NCI-H345 (cell line): ENCODE measurements at places on chromosomes 2 and 18.

GRCh38 chr2:84194949-84195644 lies 264.0 kb downstream of the SUCLG1 start:
- no peak for DNase-seq

GRCh38 chr2:4502230-4502843 lies 799.0 kb downstream of the DCDC2C start:
- no peak for DNase-seq

GRCh38 chr2:19070886-19071285 lies 287.5 kb downstream of the OSR1 start:
- DNase-seq: no peak

DNA sequence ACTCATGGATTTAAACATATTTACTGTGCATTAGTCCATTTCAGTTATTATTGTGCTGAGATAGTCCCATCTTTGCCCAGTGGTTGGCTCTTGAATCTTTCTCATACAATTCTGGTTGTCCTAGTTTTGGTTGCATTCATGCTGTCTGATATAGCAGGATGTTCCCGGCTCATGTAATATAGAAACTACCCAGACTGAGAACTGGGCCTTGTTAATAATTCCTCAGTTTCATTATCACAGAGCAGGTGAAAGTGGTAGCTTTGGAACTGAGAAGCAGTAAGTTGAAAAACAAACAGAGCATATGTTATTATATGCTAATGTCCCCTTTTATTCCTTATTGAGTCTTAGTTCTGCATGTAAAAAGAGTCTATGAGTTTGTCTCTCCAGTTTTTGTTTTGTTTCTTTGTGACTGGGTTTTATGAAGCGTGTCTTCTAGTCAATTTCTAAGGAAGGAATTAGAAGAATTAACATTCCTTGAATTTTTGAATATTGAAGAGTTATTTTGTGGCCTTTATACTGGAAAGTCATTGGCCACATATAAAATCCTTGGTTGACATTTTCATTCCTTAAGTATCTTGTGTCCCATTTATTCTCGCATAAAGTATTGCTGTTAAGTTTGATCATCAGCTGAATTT lies 43.3 kb downstream of the EIF5B start:
- no peak for DNase-seq

DNA sequence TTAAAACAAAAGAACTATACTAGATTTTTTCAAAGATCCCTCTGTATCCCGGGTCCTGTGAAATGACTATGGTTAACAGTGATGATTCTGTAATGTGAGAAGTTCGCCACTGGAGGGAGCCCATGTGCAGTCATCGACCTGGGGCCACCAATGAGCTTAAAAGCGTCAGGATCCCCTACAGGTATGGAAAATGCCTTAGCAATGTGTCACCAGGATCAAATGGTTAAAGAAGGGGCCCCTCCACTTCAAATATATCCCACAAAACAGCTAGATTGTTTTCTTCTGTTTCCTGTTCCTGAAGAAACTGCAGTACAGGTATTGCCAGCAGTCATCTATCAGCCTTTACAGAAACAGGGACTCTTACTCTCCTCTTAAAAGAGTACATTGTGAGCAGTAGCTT lies 15.3 kb downstream of the CHRNA1 start:
- peak; percentile 61 for DNase-seq

DNA sequence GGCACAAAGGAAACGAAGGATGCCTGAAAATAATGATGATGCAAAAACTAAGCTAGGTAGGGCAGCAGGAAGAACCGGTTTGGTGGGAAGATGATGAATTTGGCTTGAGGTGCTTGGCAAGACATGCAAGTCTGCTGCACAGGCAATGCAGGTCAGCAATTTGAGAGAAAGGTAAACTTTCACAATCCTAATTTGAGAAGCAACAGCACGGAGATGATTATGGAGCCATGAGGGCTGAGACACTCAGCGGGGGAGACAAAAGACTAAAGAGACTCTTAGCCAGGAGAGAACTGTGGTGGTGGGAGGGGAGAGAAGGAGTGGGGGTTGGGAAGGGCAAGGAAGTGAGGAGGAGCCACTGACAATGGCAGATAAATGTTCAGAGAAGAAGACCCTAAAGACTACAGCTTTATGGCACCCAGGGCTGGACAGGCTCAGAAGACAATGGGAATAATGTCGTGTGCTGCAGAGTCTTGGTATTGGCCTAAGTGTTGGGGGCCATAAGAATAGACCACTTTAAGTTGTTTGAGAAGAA lies 19.4 kb upstream of the RNF149 start:
- peak; percentile 25 for DNase-seq

DNA sequence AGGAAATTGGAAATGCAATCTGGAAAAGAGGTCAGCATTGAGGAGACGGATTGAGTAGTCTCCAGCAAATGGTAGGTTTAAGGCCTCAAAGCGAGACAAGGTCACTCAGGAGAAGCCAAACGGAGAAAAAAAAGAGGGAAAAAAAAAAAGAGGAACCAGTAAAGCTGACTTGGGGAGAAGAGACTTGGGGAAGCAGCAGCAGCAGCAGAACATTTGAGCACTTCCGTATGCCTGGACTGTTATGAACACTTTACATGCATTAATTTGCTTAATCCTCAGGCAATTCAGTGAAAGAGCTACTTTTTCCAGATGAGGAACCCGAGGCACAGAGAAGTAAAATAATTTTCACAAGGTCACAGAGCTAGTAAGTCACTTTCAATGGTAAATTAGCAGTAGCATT lies 81.3 kb downstream of the OSBPL6 start:
- DNase-seq: no peak

GRCh38 chr2:136114382-136114781 lies 3.6 kb downstream of the CXCR4 start:
- no peak for DNase-seq

DNA sequence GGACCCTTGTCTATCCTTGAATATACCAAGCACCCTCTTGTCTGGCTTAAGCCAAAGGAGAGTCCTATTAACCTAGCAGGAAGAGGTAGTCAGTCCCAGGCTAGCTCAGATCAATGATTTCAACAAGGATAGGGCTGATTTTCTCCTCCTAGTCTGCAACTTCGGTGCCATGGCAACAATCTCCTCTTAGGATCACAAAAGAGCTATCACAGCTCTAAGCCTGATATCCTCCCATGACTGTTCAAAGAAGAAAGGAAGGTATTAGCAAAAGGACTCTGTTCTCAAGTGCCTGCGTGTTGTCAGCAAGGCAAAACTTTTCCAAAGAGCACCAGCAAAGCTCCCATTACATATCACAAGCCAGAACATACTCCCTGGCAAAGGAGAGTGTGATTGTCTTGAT lies 58.7 kb upstream of the DDX18 start:
- no peak for DNase-seq

DNA sequence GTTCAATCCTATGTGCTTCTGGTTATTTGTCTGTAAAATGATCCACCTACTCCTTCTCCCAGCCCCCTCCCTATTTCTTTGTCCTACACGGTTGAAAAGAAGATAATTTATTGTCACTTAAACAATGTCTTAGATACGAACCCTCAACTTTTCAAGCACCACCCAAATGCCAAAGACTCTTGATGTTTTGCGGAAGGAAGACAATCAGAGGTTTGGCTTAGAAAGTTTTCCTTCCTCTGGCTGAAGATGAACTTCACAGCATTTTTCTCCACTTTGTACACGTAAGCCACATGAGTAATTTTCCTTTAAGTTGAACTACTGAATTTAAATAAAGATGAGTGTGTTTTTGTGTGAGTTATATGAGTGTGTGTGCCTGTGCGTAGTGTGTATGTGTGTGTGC lies 25.5 kb upstream of the SLC8A1 start:
- DNase-seq: no peak

DNA sequence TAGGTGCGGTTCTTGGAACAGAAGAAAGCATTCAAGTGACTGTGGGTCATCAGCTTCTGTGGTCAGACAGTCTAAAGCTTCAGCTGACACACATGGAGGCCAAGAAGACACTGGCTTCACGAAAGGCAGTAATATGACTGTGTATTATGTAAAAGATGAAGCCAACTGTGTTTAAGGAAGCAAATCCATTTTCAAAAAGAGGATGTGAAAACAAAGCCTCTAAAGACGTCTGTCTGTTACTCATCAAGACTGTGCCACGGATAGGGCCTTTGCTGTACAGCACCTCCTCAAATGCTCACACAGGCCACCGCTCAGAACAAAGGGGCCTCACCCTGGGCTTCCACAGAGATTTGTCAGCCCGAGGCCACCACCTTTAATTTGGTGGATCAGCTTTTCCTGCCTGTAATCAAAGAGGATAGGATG lies 21.1 kb upstream of the TMEM163 start:
- DNase-seq: no peak

DNA sequence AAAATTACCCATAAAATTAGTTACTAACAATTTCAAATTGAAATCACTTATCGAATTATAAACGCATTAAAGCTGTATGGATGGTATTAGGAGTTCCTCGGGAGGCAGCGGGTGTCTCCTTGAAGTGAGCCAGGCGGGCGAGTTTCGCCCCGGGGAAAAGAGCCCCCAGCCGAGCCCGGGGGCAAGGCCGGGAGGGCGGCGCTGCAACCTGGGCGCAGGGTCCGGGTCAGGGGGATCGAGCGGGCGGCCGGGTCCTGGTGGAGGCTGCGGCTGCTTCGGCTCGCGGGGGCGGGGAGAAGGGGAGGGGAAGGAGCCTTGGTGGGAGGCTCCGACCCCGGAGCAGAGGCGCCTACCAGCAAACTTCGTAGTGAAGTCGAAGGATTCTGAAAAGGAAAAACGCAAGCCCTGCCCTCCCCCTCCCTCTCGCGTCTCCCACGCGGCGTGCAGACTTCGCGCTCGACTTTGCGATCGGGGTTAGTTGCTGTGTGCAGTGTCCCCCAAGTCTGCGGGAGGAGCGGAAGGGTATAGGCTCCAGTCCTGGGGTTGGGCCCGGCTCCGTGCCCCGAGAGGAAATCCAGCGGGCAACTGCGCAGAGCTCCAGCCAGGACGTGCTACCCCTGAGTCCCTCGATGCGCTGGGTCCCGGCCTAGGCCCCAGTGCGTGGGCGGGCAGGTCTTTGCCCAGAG lies 140.8 kb downstream of the MEIS1 start:
- peak; percentile 31 for DNase-seq

- no peak for DNase-seq
These were observed 4.8 kb upstream of the ONECUT2 start for GRCh38 chr18:57430079-57431001.

- no peak for DNase-seq
These were observed 126.2 kb downstream of the RAPGEF4 start for GRCh38 chr2:172861656-172862476.

GRCh38 chr18:38635709-38636430 lies 1070.3 kb upstream of the CELF4 start:
- DNase-seq: no peak

DNA sequence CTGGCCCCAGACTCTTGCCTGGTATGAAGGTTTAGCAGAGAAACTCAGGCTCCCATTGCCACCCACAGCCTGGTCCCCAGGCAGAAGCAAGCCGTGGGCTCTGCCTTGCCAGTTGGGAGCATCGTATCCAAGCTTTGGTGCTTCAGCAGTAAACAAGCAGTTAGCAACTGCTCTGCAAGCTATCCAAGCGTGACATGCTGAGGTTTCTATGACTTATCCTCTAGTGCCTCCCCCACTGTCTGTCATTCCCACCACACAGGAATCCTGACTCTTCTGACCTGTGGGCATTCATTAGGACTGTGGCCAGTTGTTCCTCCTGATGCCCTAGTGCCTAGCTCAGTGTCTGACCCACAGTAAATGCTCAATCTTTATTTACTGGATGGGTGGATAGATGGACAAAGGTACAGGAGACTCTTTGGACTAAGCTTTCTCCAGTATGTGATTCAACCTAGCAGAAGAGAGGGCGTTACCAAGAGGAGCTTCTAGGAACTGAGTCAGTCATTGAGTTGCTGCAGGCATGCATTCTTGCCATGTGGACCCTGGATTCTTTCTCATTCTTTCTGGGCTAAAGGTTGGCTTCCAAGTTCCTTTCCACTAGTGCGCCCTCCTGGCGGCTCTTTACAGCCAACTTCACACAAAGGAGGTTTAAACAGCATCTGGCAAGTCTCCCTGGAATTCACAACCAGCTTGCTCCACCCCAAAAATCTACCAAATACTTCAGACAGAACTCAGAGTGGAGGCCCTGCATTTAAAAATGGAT lies 40.6 kb upstream of the MRPL19 start:
- peak; percentile 21 for DNase-seq
